ENCODE measurements at places on chromosomes 4 and X. TPM values are rescaled to one million over a fixed set of nuclear protein-coding genes. Genes with fewer than 3 reads are reported as not detected.

NLRP2B gene
- total RNA-seq: not detected

CLGN gene
- total RNA-seq: 2.2 TPM

HTRA3 gene
- total RNA-seq: 3.8 TPM

PTPN13 gene
- 43.5 TPM for total RNA-seq

SMPX gene
- not detected for total RNA-seq

ARMCX1 gene
- total RNA-seq: 10.9 TPM

CXCL8 gene
- total RNA-seq: 0.76 TPM

OSTC gene
- total RNA-seq: 111 TPM

ADH7 gene
- total RNA-seq: not detected

Measured in mesangial cell (primary cell).